ENCODE measurements at places on chromosomes 7 and 10.

DNA sequence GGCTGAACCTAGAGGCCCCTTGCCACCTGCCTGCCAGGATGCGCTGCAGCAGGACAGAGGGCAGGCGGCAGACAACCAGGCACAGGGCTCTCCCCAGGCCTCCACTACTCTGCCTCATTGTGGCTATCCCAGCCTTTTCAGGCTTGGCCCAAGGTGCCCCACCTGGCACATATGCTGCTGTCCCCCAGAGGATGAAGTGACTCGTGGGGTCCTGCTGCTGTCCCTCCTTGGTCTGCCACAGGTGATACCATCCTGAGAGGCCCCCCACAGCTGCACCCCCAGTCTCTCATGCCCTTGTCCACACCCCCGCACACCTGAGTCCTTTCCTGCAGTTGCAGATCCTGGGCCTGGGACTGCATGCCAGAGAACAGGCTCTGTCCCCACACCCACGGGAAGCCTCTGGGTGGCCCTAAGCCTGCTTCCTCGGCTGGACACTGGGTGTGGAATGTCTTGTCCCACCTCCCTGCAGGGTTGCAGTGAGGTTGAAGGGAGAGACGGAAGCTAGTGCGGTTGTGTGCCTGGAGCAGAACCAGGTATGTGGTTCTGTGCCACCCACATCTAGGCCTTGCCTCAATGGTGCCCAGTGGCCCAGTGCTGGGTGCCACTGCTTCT is 55.3 kb downstream of the RASGEF1A start:
- DNase-seq = no peak

DNA sequence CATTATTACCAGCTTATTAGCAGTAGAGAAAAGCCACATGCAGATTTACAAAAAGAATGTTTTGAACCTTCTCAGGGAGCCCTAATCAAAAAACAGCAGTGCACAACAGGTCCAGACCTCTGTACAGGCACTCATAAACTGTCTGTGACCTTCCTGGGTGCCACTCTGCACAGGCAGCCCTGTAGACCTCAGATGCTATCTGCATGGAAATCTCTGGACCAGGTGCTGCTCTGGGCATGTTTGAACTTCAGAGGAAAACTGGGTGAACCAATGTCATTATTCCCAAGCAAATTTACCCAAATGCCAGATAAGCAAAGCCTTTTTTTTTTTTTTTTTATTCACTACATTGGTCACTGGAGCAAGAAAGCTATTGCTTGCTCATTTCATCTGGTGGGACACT is 104.2 kb downstream of the NPY start:
- no peak for DNase-seq

DNA sequence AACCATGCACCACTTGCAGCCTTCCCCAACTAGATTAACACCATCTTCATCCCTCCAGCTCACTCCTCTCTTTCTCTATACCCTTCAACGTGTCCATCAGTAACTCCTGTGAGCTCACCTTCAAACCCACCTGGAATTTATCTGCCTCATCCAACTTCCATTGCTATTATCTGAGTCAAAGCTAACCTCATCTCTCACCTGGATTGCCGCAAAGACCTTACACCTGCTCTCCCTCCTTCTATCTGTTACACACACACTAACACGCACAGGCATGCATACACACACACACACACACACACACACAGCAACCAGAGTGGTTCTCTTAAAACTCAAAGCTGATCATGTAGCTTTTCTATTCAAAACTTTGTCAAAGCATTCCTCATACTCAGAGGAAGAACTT is 3.8 kb upstream of the TFEC start:
- no peak for DNase-seq

DNA sequence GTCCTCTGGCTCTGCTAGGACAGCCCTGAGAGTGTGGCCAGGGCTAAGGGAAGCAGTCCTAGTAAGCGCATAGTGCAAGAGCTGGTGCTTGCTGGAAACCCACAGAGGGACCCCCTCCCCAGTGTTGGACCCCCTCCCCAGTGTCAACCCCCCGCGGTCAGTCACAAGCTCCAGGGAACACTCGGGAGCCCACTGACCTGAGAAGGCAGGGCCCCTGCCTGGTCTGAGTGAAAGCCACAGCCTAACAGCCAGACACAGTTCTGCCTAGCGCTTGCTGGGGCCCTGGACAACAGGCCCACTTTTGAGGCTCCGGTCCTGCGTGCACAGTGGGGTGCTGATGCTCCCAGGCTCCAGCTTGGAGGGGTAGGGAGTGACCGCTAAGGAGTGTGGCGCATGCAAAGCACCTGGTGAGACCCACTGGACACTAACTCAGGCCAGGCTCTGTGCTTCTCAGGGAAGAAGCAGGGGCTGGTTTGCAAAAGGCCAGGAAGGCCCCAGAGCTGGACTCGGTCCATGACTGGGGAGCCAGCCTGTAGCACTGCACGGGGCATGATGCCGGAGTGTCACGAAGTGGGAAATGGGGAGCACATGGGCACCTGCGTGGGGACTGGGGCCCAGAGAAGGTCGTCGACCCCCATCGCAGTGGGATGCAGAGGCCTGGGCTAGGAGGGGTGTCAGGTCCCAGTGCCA is 175.8 kb upstream of the PPP2R2D start:
- DNase-seq = no peak

DNA sequence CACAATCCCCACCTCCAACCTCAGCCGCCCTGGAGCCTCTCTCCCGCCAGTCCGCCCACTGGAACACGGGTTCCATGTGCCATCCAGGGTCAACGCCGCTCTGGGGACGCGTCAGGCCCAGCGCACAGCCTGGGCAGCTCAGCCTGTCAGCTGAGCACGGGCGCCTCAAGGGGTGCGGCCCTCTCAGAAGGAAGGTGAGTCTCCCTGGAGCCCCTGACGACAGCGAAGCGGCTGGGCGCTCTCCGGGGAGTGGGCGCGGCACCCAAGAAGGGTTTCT is 1.2 kb upstream of the SLC18A3 start:
- DNase-seq = no peak

DNA sequence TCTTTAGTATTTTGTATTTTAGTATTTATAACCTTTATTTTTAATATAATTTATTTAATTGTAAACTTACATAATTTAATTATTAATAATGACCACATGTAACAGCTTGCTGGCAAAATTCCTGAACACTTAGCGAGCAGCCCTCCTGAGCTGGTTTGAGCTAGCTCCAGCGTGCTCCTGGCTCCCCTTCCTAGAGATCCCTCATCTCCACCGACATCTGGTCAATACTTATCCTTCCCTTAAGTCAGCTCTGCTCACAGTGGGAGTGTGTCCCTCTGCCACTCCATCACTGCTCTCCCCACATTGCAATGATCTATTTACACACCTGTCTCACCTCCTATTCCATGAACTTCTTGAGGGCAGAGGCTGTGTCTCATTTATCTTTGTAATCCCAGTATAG is 20.6 kb upstream of the TBXAS1 start:
- no peak for DNase-seq
